Fibroblast of skin of left quadriceps (primary cell): ENCODE measurements at places on chromosomes 1 and 21.

- DNase-seq, result no peak
These were observed 9.7 kb downstream of the ATP2B4 start for GRCh38 chr1:203636291-203636690.

GRCh38 chr1:110150330-110151174, at the start of gene SLC6A17:
SLC6A17 (plus strand) TSS chr1:110150494; CDS start chr1:110166930, 16,436 bp downstream.
- no peak for DNase-seq

DNA sequence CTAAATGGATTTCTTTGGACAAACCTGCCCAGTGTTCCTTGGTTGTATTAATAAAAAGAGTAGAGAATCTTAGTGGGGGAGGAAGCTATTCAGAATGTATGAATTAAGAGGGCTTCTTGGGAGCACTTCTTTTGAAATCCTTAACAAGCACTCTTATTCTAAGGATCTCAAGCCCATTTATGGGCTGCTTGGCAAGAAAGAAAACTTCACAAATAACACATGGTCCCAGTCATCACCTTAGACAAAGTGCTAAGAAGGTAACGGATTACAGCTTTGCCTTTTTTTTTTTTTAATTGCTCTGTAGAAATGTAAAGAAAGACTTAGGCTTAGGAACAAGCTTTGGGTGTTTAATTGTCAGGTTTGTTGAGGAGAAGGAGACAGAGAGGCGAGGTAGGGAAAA, 76.6 kb upstream of the IPO9 start:
- no peak for DNase-seq

- peak; percentile 55 for DNase-seq
These were observed 28.0 kb upstream of the EVA1B start for GRCh38 chr1:36351227-36351977.

DNA sequence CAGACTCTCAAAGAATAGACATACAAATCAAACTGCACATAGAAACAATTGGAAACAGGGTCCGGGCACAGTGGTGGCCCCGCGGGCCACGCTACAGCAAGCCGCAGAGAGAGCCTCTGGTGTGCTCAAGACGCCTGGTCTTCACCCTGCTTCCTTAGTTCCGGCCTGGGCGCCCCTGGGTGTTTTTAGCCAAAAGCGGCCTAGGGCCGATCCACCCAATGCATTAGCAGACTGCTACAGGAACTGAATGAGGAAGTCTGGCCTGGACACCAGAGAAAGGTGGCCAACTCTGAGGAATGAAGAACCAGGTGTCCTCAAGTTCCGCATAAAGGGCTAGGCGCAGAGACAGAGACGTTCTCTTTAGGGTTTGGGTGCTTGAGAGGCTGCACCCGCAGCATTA, 1.7 kb downstream of the PRRX1 start:
- DNase-seq, result no peak

DNA sequence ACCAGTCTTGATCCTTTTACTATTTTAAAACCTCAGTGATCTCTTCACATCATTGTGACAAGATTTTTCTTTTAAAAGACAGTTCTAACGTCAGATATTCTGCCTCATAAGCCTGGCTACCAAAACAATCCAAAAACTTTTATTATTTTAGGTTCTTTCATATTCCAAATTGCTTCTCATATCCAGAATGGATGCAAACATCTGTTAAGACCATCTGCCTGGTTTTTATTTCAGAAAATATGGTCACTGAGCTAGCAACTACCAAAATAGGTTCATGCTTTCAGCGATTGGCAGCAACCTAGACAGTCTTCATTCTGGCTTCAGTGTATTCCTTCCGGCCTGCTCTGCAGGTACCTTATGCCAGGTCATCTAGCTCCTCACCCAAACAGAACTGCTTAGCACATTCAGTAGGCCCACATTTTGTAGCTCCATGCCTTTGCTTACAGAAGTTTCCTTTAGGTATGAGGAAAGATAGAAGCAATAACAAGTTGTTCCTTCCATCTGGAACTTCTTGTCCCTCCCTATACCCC, 59.0 kb upstream of the CACYBP start:
- DNase-seq, result no peak

DNA sequence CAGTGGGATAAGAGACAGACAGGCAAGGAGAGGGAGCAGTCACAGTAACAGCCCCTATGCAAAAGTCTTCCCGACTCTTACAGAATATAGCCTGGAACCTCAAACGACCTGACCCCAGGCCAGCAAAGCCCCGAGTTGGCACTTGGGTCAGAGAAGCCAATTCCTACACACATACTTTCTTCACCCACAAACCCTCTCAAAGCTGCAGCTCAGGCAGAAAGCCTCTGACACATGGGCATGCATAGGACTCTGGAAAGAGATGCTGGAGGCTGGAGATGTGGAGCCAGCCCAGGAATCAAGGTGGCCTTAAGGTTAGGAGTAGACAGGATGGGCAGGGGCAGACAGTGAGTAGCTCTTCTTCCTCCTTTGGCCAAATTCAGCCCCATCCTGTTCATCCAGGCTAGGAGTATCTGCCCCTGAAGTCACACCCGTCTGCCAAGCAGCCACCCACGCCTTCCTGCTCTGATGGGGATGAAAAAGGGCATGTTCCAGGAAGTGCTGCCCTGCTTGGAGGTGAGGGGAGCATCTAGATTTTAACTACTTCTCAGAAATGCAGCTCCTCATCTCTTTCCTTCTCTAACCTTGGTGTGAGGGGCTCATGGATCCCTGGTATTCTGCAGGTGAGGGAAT, 7.8 kb downstream of the SLC41A1 start:
- no peak for DNase-seq

- DNase-seq, result no peak
These were observed 1.1 kb upstream of the RPRD2 start for GRCh38 chr1:150362721-150363425.

GRCh38 chr1:227728059-227728891, 6.8 kb downstream of the JMJD4 start:
- no peak for DNase-seq

GRCh38 chr1:159961636-159962035, 7.6 kb upstream of the SLAMF9 start:
- DNase-seq, result no peak

- no peak for DNase-seq
These were observed 15.6 kb upstream of the CDCP2 start for GRCh38 chr1:54168206-54168965.

- no peak for DNase-seq
These were observed 3.3 kb downstream of the TMEM51 start for GRCh38 chr1:15156807-15157380.

- peak; percentile 20 for DNase-seq
These were observed 77.4 kb downstream of the DESI2 start for GRCh38 chr1:244730153-244730933.

DNA sequence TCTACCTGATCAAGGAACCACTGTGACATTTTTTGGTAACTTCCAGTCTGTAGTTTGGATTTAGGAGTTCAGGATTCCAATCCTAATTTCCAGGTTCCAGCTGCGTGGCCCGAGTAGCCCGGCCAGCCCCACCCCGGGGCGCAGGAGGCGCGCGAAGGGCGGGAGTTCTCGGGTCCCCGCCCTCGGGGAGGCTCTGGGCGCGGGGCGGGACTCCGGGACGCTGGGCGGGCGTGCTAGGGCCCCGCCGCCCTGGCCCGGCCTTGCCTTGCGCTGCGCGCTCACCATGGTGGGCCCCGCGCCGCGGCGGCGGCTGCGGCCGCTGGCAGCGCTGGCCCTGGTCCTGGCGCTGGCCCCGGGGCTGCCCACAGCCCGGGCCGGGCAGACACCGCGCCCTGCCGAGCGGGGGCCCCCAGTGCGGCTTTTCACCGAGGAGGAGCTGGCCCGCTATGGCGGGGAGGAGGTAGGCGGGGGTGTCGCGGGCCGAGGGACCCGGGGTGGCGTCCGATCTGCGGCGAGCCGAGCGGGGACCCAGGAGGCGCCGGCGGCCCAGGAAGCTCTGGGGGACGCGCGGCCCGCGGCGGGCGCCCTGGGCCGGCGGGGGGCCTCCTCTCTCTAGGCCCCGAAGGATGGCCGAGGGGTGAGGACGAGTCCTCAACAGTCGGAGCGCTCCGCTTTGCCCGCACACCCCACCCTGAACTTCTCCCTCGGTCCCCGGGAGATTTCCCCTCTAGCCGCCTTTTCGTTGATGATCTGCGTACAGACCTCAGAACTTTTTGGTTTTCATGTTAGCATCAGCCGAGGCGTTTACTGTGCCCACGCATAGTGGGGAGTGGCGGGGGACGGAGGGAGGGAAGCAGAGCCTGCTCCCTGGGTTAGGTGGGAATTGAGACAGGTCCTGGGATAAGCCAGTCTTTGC, at the start of gene NENF:
Gene NENF, plus strand, starts transcription at position 260 of the 916 bp plus-strand sequence. Its CDS starts 24 bp downstream, at position 284.
- DNase-seq, result peak; percentile 52

- DNase-seq, result peak; percentile 42
These were observed 147.7 kb downstream of the CDC42BPA start for GRCh38 chr1:227170361-227171166.

- no peak for DNase-seq
These were observed 9.3 kb upstream of the S100A10 start for GRCh38 chr1:152002960-152003359.

DNA sequence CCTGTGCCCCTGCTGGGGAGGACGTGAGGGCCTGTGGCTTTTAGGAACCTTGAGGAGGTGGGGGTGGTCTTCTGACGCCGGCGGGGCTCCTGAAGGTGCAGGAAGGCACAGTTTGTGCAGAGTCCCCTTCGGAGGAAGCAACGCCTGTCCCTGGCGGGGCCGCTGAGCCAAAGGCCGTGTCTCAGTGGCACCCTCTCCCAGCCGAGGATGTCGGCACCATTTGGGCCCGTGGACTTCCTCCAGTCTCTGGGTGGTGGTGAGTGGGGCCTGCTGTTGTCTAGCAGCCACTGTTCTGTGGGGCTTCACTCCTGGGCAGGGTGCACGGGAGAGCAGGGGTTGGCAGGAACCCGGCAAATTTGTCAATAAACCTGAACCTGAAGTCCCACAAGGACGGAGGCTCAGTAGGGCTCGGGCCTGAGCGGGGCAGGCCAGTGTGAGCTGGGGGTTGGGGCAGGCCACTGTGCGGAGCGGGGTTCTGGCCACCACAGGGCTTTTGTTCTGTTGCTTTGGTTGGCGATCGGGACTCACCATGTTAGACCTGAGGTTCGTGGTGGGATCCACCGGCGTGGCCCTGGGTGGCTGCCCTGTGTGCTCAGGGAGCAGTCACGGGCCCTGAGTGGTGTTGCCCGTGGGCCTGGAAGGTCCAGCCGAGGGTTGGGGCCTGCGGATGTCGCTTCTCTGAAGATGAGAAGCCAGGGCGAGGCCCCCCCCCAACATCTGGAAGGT, 64.8 kb downstream of the SKI start:
- DNase-seq, result no peak

DNA sequence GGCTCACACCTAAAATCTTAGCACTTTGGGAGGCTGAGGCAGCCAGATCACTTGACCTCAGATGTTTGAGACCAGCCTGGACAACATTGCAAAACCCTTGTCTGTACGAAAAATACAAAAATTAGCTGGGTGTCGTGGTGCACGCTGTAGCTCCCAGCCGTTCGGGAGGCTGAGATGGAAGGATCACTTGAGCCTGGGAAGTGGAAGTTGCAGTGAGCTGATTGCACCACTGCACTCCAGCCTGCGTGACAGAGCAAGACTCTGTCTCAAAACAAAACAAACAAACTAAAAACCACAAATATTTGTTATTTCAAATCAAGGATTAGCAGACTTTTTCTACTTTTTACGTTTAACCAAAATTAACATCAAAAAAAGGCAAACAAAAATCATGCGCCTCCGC, 31.3 kb downstream of the INKA2 start:
- no peak for DNase-seq
